ENCODE measurements at places on chromosomes 7 and 10.

DNA sequence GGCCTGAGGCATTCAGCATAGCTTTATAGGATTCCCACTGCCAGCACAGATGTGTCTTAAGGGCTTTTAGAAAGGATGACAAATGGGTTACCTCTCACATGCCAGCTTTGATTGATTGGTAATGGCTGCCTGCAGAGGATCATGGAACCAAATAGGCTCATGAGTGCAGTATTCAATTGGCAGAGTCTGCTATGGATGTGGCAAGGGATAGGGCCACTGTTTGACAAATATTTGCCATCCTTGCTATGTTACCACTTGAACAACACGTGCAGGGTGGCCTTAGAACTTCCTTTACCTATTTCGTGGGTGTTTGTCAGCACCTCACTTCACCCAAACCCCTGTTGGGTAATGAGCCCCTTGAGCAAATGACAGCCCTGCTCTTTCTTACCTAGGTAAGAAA lies 139.2 kb downstream of the C10orf105 start:
- no peak for DNase-seq

GRCh38 chr7:41924796-41925195 lies 221.9 kb upstream of the INHBA start:
- no peak for DNase-seq

DNA sequence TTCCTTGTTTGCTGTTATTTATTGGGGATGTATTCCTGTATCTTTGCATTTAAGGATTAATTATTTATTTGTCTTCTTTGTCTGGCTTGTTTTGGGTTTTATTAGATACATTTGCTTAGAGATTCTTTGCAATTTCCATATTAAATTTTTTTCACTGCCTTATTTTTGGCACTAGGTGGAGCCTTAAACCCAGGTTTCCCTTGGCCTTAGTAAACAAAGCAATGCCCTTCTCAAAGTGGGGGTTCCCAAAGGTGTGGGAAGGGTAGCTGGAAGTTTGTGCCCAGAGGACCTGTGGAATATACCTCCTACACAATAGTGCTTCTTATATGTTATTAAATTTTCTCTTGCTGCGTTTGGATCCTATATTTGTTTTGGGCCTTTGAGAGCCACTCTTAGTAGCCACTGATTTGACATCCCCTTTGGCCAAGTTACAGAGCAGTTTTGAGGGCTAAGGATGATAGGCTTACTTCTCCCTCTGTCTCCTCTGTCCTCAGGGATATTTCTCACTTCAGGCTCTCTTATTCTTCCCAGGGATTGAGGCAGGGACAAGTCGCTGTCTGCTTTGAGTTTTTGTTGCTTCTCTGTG lies 162.3 kb downstream of the ITGB1 start:
- DNase-seq = no peak

DNA sequence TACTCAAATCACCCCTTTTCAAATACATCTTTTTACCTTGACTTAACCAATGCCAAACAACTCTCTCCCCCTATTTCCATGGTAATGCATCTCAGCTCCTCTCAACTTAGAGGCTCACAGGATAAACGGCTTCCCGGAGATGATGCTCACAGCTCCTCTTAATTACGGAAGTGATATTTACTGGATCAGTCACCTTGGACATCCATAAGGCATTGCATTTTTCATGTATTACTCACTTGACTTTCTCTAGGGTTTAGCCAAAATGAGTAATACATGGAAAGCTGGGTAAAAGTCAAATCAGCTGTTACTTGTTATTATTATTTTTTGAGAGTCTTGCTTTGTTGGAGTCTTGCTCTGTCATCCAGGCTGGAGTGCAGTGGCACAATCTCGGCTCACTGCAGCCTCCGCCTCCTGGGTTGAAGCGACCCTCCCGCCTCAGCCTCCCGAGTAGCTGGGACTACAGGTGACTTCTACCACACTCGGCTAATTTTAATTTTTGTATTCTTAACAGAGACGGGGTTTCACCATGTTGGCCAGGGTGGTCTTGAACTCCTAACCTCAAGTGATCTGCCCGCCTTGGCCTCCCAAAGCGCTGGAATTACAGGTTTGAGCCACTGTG lies 73.3 kb upstream of the RHEB start:
- DNase-seq = no peak

DNA sequence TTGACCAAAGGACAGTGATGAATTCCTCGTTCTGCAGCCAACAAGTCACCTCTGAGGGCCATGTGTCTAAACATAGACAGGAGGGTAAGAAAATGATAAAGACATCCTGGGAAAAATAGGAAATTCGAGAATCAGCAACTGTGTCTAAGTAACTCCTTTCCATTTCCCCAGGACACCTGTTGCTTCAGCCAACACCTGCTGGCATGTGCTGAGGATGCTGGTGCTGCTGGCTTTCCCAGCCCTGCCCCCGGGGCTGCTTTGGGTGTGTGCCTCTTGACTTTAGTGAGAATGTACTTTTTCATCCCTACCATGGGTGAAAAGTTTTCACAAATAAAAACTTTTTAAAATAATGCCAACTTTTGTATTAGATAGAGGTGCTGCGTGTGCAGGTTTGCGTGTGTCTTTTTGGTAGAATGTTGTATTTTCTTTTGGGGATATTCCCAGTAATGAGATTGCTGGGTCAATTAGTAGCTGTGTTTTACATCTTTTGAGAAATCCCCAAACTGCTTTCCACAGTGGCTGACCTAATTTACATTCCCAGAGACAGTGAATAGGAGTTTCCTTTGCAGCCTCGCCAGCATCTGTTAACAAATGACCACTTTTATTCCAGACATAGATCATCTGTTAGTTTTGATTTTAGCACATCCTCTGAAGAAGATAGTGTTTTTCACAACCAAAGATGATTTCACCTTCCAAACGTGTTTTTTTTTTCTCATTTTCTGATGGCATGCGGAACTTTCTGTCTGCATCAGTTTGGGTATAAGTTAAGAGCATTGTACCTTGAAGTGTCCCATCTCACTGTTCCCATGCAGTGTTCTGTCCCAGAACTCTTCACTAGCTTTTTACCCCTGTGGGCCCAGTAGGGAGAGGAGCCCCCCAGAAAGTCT lies 104.2 kb upstream of the ACBD5 start:
- DNase-seq = no peak

DNA sequence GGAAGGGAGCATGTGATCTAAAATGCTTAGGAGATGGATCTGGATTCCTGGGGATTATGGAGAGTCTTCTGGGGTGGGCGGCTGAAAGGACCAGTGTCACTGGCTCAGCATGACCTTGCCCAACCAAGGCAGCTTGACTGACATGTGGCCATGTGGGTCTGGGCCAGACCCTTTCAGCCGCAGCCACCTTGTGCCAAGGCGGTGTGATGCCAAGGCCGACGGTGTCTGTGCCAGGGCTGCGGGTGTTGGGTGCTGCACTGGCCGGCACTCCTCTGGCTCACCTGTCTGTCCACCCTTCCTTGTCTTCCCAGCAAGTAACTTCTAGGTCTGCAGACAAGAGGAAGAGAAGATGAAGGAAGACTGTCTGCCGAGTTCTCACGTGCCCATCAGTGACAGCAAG lies 8.8 kb downstream of the DEPP1 start:
- no peak for DNase-seq

DNA sequence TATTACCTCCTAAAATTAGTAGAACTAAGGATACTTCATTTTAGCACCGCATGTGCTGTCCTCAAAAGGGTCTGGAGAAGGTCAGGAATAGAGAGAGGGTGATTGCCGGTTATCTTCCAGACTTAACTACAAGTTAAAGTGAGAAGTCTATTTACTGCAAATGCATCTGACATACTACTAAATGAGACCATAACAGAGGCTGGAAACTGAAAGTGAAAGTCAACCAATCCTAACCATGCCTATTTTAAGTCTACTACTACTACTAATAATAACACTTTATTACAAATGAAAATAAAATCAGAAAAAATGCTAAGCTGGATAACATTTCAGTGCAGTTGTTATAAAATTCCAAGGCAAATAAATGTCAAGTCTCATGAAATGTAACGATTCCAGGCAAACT lies 244.7 kb downstream of the KIF20B start:
- no peak for DNase-seq

- no peak for DNase-seq
These were observed 328.6 kb upstream of the COBL start for GRCh38 chr7:51645255-51645654.

DNA sequence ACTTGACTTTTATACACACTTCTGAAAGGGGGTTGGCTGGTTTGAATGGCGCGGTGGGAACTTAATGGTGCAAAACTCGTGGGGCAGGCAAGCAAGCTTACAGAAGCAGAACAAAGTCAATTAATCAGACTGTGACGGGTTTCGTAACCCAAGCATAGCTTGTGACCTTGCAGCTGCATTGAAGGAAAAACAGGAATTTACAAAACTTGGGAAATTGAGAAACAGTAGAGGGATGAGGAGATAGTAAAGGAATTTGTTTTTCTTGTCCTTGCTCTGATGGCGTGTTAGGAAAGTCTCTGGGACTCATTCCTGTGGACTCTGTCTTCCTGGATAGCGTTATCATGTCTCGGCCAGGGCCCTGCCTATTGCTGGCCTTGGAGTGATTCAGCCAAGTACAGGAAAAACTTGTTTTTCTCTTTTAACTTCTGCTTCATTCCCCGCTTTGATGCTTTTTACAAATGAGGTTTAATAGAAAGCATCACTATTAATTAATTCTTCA lies 220.0 kb upstream of the KCND2 start:
- no peak for DNase-seq

DNA sequence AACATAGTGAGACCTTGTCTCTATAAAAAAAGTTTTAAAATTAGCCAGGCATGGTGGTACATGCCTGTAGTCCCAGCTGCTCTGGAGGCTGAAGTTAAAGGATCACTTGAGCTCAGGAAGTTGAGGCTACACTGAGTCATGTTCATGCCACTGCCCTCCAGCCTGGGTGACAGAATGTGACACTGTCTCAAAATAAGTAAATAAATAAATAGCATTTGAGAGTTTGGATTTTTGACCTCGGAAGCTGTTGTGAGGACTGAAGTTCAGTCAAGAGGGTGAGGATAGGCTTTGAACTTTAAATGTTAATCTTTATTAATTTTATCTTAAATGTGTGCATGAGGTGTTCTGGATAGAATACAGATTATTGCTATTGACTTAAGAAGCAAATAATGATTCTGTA lies 110.2 kb downstream of the GNAT3 start:
- no peak for DNase-seq

DNA sequence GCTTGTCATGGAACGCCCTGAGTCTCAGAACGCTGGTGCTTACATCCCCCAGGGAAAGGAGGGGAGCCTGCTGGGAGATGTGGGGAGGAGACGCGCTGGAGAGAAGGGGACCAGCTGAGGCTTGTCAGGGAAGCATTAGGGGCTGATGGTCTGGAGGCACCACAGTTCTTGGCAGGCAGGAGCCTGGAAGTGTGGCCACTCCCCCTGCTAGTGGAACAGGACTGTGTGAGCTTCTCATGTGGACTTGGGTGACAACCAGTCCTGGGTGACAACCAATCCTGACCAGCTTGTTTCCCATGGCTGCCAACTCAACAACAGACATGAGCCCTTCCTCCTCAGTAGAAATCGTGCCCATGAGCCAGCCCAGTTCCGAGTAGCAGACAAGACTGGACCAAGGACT lies 87.8 kb downstream of the SPDYE5 start:
- DNase-seq = no peak

- DNase-seq = no peak
These were observed 3.3 kb downstream of the GRID1 start for GRCh38 chr10:86363184-86363832.

GRCh38 chr7:110181768-110182167 lies 909.2 kb upstream of the LRRN3 start:
- no peak for DNase-seq

GRCh38 chr7:31751726-31752125 lies 64.7 kb downstream of the PPP1R17 start:
- DNase-seq = no peak

DNA sequence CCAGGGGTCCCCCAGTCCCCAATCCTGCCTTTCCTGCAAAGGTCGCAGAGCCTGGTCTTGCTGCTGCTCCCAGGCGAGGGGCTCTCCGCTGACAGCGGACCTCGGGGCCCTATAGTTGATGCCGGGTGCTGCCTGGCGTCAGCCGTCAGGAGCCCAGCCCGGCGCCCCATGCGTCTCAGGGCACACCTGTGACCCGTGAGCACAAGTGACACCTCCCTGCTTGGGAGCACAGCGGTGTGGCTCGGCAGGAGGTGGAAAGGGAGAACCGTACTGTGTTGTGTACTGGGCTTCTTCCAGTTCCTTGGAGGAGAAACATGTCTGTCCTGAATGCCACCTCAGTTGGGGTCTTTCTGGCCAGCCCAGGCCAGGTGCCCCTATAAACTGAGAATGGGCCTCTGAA lies 56.7 kb downstream of the LHPP start:
- no peak for DNase-seq

GRCh38 chr7:151272877-151273276 lies 24.4 kb upstream of the SMARCD3 start:
- no peak for DNase-seq
